T-helper 17 cell (primary cell): ENCODE measurements at places on chromosomes 7 and 10.

DNA sequence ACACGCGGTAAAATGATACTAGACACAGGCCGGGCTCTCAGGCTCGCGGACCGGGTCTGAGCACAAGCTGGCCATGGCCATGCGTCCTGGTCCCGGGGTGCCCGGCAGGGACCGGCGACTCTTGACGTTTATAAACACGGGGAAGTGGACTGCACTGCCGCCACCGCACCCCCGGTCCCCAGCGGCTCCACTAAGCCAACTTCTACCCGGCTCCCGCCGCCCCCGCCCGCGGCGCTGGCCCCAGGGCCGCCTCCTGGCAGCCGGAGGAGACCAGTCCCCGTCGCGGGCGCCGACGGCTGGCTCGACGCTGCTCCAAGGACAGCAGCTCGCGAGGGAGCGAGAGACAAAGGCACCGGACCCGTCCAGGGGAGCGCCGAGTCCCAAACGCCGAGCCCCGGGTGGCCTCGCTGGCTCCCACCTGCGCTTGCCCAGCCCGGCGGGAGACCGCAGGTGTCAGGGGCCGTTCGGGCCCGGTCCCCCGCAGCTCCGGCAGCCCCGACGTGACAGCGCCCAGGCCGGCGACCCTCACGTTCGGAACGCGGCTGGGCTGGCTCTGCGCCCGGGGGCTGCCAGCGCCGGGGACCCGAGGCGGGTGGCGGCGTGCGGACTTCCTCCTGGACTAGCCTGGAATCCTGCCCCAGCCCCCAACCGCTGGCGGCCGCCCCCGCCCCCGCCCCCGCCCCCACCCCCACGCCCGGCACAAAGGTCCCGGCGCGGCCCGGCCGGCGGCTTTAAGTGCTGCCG lies 517 bp downstream of the ITGB1 start:
- no peak for DNase-seq

DNA sequence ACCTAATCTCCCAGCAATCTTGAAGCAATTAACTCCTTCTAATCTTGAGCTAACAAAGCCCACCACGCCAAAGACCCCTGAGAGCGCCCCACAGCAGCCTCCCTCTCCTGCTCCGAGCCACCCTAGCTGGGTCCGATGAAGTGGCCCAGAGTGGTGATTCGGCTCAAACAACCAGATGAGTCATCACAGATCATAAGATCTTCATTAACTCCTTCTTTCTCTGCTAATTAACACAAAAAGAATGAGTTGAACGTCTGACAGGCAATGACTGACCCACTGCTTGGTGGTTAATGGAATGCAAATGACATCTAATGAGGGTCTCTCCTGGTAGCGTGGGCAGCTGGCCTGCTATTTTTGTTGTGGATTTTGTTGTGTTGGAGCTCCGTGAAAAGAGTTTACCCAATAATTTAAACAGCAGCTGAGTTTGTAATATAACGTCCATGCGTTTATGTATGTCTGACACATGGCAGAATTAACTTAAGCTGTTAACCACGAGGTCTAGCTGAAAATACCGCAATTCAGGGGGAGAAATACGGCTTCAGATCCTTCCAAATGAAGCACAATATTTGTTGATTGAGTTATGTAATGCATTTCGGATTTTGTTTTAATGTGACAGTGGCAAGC lies 161.4 kb downstream of the RAB11FIP2 start:
- no peak for DNase-seq

DNA sequence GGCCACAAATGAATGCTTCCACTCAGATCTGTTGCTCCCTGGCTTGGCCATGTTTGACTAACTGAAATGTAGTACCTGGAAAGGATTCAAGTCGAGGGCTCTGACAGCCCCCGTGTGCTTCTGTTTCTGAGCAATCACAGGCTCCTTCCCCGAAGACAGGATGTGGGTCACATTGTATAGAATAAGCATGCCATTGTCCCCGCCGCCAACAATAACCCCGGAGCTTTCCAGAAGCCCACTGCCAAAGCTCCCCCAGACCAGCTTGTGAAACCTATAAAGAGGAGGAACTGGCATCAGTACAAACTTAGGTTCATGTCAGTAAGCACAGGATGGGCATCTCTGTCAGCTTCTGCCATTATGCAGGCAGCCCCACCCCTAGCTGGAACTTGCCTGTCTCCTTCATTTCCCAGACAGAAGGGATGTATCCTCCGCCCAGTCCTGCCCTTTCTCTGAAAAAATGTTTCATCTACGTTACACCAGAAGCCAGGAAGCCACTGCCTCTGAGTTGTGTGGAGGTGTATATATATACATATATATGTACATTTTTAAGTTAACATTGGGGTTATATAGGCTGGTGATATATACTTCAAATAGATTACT lies 10.3 kb downstream of the SEC31B start:
- DNase-seq, result no peak

DNA sequence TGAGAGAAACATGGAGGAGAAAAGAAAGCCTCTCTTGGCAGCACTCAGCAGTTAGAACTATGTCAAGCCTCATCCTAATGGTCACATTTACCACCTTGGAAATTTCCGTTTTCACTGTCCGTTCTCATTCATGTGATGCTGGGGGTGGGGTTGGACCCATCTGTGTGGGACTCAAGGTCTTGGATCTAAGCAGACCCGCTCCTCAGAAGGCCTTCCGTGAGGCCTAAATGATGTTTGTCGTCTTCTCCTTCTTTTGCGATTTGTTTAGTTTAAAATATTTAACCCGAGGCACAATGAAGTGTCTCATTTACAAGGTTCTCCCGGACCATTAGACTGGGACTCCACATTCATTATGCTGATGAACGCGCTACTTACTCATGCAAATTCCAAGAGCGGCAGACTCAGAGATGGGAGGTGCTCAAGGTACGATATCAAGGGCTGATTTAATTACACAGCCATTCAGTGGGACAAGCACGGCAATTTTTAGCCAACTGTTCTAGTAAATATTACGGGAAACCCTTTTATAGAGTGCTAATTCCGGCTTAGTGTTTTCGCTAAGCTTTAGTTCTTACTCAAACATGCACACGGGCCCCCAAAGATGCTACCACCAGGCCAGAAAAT lies 109.1 kb upstream of the EFCAB10 start:
- DNase-seq, result no peak

DNA sequence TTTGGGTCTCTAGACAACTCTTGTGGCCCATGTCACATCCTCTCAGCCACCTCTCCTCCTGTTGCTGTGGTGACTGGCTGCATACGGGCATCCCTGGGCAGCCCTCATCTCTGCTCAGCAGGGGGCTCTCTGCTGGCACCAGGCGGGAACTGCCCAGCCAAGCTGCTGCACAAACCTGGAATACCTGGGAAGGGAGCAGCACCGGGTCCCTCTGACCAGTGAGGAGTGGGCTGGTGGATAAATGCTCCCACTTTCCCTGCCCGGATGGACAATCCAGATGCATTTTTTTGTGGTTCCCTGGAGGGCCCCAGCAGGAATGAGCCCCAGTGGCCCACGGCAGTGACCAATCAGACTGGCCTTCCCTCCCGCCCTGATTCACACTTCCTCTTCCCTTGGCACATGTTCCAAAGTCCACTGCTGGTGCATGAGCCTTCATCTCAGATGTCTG lies 21.9 kb downstream of the GRID1 start:
- DNase-seq, result no peak

- DNase-seq, result no peak
Observed at GRCh38 chr10:4079803-4080202, 294.8 kb upstream of the KLF6 start.

- peak; percentile 12 for DNase-seq
Observed at GRCh38 chr7:77415476-77415822, 700 bp downstream of the GSAP start.

GRCh38 chr7:123647106-123647730 lies 8.4 kb upstream of the LMOD2 start:
- no peak for DNase-seq

DNA sequence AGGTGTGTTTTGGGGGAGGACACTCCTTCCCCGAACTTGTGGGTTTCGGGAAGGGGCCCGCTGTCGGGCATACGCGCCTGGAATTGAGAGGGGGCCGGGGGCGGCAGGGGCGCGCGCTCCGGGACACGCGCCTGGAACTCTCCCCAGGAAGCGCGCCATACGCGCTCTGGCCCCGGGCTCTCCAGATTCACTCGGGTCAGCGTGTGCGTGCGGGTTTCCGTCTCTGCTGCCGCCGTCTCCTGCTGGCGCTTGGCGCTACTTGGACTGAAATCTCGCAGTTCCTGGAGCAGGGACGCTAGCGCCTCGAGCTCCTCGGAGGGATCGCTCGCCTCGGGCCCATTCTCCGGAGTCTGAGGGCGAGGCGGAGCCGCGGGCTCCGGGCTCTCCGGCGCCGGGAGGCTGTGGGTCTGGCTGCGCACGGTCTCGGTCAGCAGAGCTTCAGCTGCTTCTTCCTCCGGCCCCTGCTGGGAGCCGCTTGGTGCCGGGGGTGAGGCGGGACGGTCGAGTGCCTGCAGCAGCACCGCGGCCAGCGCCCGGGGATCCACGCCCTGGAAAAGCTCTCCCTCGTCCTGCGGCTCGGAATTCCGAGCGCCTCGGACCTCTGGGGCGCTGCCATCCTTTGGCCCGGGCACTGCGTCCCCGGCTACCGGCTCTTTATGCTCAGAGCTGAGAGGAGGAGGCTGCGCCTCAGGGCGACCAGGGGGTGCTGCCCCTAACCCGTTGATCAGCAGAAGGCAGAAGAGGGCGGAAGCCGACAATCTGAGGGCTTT lies 1.1 kb downstream of the VGF start:
- DNase-seq, result no peak

GRCh38 chr10:110399106-110399964 lies 94.6 kb upstream of the SMNDC1 start:
- no peak for DNase-seq

DNA sequence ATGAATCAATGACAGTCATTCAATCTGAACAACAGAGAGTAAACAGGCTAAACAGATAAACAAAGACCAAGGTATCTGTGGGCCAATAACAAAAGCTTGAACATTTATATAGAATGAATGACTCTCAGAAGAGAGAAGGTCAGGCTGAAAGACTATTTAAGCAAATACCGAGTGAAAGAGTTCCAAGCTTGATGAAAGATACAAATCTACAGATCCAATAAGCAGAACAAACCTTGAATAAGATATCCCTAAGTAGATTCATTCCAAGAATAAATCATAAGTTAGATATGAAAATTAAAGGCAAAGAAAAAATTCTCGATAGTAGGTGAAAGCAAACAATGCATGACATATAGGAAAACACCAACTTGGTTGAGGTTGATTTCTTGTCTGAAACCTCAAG lies 376.4 kb upstream of the IGFBP3 start:
- DNase-seq, result no peak

DNA sequence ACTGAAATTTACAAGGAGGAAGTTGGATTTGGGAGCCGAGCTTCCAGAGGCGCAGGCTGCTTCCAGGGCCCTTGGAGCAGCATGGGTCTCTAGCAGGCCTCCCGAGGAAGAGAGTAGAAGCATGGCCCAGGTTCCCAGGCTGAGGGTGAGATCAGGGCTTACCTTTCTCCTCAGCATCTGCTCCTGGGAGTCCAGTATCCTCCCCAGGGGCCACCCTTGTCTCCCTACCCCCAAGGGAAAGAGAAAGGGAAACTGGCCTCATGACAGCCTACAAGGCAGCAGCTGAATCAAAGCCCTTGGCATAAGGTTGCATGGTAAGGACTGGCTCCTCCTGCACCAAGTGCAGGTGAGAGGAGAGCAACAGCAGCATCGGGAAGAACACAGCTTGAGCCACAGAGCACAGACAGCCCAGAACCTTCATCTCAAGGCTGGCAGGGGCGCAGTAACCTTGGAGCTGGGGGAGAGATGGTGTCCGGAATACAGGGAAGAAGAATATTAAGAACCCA lies 114.5 kb downstream of the MARCHF5 start:
- DNase-seq, result no peak

GRCh38 chr10:21603721-21604120 lies 69.7 kb downstream of the MLLT10 start:
- DNase-seq, result no peak

- DNase-seq, result no peak
Observed at GRCh38 chr7:117619681-117620080, 139.9 kb downstream of the CFTR start.

DNA sequence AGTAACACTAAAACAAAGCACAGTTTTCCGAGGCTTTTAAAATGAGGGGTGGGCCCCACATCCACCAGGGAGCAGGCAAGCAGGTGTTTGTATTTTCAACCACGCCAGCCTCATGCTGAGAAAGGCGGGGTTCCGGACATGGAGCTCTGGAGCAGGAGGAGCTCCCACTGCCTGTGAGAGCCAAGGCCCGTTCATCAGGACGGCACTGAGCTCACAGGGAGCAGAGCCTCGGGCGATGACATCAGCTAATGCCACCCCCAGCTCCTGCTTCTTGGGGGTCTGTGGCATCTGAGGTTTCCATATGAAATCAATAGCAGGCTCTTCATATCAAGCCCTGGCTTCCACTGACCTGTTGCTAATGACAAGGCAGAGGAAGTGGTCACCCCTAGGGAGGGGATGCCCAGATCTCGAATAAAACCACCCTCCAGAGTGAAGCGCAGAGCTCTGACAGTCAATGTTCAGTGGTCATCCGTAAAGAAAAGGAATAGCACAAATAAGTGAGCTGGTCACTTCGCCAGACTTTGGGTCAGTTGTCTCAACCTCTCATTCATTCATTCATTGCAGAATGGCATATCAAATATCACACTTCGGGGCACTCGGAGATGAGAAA lies 89.1 kb downstream of the TNS3 start:
- DNase-seq, result no peak

DNA sequence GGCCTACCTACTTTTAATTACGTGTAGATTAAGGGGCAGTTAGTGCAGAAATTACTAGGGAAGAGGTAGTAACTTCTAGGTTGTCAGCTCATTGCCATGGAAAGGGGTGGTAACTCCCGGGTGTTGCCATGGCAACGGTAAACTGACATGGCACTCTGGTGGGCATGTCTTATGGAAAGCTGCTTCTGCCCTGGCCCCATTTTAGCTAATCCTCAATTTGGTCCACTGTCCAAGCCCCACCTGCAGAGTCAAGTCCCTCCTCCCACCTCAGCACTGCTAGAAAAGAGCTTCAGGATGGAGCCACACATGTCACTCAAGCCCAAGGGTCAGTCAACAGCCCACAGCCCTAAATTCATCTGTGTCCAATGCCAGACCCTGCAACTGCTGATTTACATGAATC lies 7.5 kb upstream of the ZKSCAN1 start:
- DNase-seq, result no peak

DNA sequence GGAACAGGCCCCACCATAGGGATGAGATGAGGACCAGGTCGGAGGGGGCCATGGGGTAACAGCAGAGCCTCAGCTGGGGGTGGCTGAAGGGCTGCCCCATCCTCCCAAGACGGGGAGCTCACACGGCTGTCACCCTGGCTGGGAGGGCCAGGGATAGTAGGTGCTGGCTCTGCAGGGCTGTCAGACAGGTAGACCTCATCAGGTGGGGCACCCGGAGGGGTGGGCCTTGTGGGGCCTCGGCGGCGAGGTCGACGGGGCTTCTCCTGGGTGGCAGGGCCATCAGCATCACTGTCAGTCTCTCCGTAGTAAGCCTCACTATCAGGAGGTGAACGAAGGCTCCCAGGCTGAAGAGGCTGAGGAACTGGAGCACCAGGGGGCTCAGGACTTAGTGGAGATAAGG lies 2.6 kb downstream of the SYNPO2L start:
- DNase-seq, result no peak
